Testis (tissue), 5 donors: ENCODE measurements at places on chromosomes 11 and 22.

DNA sequence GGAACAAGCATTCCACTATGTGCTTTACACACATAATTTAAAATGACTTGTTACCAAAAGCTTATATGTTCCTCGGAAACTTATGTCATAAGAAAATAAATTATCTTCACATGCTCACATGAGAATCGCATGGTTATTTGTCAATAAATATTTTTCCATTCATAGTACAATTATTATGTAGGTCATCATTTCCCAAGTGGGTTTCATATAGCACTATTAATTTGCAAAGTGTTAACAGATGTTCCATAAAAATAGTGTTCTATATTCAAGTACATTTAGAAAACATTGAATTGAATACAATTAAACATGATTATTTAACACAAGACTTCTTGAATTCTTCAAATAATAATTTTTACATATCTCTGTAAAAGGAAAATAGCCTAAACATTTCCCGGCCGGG, 23.9 kb downstream of the LRRC4C start:
- no peak for DNase-seq

GRCh38 chr11:126601136-126601535, 245.7 kb downstream of the ST3GAL4 start:
- DNase-seq = no peak

DNA sequence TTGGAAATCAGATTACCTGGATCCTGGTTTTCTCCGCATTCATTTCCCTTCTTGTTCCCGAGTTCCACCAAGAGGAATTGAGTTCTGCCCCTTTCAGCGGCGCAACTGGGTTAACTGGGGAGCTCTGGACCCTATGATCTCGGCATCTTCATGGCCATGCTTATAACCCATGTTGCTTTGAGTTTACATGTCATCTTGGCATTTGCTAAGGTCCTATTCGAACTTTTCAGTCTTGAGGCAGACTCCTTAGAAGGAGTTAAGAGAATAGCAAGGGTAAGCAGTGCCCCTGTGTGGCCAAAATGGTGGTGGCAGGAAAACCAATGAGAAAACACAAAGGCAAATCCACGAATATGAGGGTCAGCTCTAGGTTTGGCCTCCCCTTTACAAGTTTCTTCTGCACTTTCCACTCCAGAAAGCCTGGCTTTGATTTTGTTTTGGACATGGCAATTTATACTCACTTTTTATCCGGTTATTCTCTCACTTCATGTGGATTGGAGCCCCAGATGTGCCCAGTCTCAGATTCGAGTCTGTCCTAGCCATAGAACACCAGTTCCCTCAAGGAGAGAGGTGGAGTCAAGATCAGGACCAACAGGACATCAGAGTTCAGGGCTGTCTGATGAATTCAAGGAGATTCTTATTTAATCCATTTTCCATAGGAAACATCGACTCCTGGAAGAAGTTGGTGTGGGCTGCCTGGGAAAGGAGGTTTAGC, 55.3 kb upstream of the FBXO3 start:
- peak; percentile 71 for DNase-seq

GRCh38 chr11:129817534-129818051, 1.9 kb downstream of the TMEM45B start:
- DNase-seq = no peak

DNA sequence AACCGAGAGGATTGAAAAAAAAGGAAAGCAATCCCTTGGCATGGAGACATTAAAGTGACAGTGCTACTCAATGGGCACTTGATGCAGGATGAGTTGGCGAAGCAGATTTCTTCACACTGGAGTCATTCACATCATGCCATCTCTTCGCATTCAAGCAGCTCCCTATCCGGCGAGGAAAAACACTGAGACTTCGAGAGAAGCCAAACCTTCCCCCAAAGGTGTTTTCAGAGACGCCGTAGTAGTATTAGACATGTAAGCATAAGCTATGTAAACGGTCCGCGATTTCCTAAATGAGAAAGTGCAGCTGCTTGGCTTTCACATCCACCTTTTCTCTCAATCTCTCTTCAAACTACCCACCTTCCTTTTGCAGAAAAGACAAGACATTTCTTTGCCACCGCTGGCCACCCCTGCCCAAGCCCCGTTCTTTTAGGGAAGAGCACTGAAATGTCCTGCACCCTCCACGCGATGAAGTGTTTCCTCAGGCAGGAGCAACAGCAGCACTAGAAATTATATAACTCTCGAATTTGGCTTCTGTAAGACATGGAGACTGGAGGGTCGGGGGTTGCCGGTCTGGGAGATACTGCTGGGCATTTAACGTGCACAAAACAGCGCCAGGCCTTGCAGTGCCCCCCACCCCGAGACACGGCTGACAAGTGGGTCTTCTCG, at the start of gene DLG2:
TSS of gene DLG2 (minus strand) at position 13 of the 666 bp plus-strand sequence.
- DNase-seq = peak; percentile 30

DNA sequence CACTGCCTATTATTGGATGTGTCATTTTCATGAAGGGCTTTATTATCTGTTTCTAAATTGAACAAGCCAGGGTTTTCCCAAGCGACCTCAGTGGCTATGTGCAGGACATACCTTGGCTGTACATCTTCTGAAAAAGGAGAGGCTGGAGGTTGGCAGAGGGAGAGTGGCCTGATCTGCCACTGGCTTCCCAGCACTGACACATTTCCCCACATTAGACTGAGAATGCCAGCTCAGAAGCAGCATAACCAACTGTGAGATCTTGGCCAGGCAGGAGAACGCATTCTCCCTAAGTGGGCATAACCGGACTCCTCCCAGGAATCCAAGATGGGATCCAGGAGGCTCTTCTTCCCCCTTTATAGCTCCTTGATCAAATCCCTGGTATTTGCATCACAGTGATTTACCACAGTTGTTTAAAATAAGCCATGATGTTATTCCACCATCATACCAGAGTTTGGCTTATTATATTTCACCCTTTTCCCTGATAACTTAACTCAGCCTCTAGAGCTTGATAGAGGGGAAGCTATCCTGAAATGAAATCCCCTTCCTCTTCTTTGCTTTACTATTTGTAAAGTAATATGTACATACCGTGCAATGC, 33.8 kb downstream of the AMOTL1 start:
- no peak for DNase-seq

DNA sequence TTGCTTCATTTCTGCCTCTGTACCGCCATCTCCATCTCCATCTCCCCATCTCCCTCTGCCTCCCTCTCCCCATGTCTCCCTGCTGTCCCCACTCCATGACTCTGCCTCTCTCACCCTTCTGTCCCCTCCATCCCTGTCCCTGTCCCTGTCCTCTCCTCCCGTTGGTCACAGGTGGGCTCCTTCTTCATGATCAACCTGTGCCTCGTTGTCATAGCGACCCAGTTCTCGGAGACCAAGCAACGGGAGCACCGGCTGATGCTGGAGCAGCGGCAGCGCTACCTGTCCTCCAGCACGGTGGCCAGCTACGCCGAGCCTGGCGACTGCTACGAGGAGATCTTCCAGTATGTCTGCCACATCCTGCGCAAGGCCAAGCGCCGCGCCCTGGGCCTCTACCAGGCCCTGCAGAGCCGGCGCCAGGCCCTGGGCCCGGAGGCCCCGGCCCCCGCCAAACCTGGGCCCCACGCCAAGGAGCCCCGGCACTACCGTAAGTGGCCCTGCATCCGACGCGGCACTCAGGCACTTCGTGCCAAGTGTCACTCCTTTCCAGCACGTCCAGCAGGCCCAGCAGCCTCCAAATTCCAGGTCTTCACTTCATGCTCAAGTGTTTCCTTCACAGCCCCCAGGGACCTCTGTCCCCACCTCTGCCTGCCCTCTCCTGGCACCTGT, 76.0 kb downstream of the CACNA1I start:
- DNase-seq = no peak

- DNase-seq = no peak
Observed at GRCh38 chr22:23108249-23109078, 33.3 kb downstream of the RSPH14 start.

- no peak for DNase-seq
Observed at GRCh38 chr11:19163617-19164016, 38.2 kb downstream of the CSRP3 start.

DNA sequence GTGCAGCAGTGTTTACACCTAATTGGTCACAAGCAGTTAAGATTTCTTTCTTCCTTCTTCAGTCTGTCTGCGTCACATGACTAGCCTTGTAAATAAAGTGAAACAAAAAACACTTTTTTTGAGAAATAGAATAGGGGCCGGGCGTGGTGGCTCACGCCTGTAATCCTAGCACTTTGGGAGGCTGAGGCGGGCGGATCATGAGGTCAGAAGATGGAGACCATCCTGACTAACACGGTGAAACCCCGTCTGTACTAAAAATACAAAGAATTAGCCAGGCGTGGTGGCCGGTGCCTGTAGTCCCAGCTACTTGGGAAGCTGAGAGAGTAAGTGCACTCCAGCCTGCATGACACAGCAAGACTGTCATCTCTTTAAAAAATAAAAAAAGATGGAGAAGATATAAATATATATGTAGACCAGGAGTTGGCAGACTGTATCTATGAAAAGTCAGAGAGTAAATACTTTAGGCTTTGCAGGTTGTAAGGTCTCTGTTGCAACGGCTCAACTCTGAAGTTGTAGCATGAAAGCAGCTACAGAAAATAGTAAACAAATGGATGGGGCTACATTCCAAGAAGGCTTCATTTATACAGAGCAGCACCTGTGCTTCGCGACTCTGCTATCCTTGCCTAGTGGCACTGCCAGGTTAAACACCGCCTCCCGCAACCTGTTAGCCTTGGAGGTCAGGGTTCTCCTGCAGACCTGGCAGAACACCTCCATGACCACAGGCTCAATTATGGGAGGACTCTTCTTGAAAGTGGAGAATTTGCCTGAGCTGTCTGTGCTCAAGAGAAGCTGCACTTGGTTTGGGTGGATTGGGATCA, 55.9 kb downstream of the PPP6R2 start:
- DNase-seq = no peak

DNA sequence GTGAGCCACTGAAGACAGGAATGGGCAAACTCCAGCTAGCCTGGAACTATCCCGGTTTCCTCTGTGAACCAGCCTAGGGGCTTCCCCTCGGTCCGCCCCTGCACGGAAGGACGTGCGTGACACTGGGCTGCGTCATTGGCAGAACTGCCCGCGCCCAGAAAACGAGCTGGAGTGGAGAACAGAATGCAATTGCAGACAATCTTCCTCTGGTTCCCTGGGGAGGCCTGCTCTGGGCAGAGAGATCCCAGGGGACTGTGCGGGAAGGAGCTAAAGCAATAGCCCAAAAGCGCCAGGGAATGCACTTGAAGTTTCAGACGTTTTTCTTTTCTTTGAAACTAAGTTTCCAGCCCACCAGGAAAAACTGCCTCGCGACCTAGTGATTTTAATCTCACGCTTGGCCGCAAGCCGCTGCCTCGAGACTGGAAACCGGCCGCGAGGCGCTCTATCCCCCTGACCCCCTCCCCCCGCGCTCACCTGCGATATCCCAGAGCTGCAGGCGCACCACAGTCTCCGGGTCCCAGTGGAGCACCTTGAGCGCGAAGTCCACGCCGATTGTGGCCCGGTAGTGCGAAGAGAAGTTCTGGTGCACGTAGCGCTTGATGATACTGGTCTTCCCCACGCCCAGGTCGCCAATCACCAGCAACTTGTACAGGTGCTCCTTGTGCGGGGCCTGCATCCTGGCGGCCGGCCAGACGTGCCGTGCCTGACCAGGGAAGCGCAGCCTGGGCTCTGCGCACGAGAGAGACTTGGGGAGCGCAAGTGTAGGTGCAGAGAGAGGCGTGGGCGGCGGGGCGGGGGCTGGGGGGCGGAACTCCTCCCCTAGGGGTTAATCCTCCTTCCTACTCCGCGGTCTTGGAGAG, at the start of gene RAB38:
TSS of gene RAB38 (minus strand) at position 735 of the 860 bp plus-strand sequence. CDS start at position 676, 59 bp downstream.
- DNase-seq = peak; percentile 68

GRCh38 chr11:122268601-122269130, 152.7 kb upstream of the BLID start:
- no peak for DNase-seq

DNA sequence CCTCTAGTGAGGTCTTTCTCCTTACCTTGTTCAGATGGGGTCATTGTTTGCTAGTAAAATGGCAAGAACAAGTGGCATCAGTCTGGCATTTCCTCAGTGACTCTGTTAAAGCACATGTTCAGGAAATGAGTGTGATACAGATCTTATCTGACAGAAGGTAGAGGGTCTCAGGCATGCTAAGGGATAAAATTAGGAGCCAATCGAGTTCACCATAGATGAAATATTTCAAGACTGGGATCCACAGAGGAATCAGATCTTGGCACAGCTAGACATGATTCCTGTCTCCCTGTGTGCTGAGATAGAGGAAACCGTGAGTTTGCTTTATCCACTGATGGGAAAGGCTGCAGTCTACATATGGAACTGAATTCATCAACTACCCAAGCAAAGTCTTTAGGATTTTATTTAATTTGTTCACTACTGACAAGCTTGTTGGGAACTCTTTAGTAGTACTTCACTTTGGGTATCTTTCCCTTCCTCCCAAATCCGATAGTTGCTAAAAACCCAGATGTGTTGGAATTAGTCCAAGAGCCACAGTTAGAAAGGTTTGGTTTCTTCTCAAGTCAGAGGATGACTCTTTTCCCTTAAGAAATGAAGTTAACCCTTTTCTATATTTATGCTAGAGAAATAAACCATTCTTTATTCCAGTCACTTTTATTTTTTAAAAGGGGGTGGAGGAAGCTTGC, 18.4 kb downstream of the FAM118B start:
- DNase-seq = no peak

GRCh38 chr11:59669611-59670009, 773 bp upstream of the PATL1 start:
- peak; percentile 56 for DNase-seq

- no peak for DNase-seq
Observed at GRCh38 chr11:27405134-27405533, 42.1 kb upstream of the CCDC34 start.

GRCh38 chr11:2663506-2663905, 36.3 kb downstream of the KCNQ1OT1 start:
- no peak for DNase-seq

DNA sequence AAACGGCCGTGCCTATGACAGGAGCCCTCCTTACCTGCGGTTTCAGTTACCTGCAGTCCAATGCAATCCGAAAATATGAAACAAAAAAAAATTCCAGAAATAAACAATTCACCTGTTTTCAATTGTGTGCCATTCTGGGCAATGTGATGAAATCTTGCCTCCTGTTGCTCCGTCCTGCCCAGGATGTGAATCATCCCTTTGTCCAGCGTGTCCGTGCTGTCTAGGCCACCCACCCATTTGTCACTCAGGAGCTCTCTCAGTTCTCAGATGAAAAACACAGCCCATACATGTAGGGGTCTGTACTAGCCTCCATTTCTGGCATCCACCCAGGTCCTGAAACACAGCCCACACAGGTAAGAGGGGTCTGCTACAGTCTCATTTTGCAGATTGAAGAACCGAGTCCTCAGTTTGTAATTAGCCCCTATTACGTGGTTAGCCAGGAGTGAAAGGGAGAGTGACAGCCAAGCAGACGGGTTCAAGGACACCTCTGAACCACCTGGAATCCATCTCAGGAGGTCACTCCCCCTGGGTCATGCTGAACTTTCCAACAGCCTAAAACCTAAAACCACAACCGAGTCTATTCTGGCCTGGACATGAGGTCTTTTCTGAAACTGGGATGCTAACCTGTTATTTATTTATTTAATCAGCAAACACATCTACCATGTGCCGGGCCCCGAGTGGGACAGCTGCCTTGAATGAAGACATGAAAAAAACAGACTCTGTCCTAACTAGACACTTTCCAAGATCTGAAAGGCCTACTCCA, 317.2 kb downstream of the SHANK2 start:
- no peak for DNase-seq

- peak; percentile 20 for DNase-seq
Observed at GRCh38 chr11:134346101-134346975, 14.6 kb downstream of the GLB1L2 start.

- no peak for DNase-seq
Observed at GRCh38 chr11:123480290-123480815, 50.3 kb downstream of the GRAMD1B start.
